ENCODE measurements at places on chromosomes 7 and 10.

- peak; percentile 27 for DNase-seq
Measured at GRCh38 chr7:151491859-151492258, 27.8 kb downstream of the RHEB start.

- DNase-seq = no peak
Measured at GRCh38 chr10:103144041-103144440, 49.0 kb downstream of the NT5C2 start.

DNA sequence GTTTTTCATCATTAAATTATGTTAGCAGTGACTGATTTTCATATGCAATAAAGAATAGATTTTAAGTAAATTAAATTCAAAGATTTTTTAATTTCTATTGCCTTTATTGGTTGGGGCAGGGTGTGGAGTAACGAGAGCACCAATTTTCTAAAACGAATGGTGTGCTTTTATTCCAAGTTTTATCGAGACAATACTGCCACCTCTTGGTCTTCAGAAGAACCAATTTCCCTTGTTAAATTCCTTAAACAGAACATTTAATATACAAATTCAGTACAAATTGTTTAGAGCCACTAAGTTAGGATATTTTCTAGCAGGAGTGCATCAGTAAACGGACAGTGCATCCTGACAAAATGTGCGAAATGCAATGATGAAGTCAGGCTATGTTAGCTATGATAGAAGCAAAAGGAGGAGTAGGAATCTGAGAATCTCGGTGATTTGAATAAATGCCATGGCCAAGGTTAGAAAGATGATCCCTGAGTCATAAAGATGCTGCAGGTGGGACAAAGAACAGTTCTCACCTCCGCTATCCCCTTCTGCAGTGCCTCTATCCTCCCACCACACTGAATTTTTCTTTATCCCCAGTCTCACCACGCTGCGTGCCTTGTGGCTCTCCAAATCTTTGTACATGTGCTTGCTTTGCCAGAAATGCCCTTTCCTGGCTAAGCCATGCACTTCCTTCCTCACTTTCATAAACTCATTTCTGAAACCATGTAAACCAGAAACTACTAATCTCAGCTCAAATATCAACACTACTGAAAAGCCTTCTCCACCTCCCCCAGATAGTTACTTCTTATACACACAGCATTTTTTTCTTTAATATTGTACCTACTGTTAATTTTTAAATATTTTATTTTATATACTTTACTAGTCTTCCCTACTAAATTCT is 31.9 kb upstream of the AGBL3 start:
- no peak for DNase-seq

- DNase-seq = peak; percentile 58
Measured at GRCh38 chr10:68348265-68348741, 15.6 kb upstream of the PBLD start.

GRCh38 chr10:77837248-77837924 is 89.2 kb downstream of the DLG5 start:
- no peak for DNase-seq

DNA sequence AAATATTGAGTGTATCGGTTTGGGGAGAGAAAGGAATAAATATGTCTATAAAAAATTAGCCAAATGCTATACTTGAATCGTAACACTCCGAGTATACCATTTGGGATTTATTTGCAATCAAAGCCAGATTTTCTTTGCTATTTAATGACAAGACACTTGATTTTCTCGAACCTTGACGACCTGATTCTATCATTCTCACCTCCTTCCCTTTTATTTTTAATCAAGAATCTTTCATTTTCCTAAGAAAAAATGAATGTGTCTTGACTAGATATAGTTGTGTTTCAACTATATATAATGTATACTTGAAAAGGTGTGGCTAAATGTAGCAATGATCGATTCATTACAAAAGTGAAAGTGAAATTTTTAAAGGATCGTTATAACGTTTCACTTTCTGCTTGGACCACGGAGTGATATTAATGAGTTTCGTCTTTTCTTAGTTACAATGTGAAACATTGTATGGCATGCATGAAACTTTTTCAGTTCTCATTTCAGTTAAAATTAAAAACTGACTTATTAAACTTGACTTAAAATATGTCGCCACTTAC is 562 bp downstream of the NUB1 start:
- no peak for DNase-seq

GRCh38 chr10:34906067-34906965 is 91.2 kb upstream of the PARD3 start:
- DNase-seq = no peak

GRCh38 chr7:37234334-37234733 is 214.3 kb downstream of the ELMO1 start:
- DNase-seq = no peak

DNA sequence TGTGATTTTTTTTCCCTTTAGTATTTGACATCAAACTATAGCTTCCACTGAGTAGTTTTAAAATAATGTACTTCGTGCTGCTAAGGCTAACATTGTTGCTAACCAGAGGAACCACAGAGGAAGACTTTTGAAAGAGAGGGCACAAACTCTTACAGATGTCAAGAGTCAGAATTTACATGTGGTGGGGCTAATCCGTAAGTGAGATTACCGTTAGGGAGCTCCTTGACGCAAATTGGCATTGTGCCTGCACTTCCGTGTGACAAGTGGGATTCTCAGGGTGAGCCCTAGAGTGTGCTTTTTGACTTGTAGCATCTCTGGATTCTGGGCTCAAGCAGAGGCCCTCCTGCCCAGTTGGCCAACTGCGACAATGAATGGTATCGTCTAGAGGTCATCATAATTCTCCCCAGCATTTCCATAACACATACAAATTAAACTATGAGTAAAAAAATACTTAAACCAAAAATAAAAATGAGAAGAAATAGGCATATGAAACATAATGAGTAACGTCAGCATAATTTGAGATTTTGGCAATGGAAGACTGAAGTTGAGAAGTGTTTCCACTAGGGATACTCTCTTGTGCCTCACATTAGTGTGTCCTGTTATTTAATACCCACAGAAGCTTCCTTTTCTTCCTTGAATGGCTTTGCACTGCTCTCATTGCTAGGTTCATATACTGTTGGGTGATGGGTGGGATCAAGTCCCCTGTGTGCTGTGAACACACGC is 164.0 kb downstream of the SDK1 start:
- no peak for DNase-seq

- no peak for DNase-seq
Measured at GRCh38 chr10:104683567-104683966, 42.5 kb downstream of the SORCS3 start.

DNA sequence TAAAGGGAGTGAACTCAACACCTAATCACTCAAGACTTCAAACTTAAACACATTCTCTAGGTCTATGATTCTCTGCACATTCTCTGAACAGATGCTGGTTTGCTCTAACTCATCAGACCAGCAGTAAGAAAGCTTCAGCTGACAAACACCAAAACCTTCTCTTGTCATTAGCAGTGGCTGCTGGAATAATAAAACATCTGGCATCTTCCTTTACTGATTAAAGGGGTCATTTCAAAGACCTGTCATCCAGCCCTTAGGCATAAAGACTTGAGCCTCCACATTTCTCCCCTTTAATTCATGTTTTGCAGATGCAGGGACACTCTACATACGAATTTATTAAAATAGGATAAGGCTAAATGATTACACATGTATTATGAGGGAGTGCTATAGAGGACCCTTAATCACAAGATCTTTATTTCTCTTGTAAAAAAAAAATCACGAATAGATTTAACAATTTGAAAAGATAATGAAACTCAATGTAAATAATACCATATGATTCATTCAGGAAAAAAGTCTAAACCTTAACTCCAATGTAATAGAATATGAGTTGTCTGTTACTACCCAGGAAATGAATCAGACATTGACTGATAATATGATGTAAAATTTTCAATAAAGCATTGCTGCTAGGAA is 152.4 kb upstream of the GNAI1 start:
- no peak for DNase-seq

DNA sequence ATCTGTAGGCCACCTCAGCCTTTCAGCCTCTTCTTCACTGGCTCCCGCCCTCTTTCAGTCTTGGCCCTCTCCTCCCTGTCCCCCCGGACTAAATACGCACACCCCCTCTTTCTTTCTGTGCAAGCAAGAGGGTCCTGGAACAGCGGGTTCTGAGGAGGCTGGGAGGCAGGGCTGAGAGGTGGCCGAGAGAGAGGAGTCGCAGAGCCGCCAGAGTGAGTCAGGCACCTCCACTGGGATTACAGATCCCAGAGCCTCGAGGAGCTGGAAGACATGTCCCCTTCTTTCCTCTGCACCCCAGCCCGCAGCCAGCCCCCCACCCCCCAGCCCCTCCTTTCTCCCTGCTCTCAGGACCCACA is 182 bp downstream of the CCDC136 start:
- no peak for DNase-seq

- DNase-seq = no peak
Measured at GRCh38 chr10:50578949-50579348, 44.8 kb downstream of the SGMS1 start.

Measured in Panc1 (cell line).